ENCODE measurements at places on chromosomes 4 and X. TPM values are rescaled to one million over a fixed set of nuclear protein-coding genes. Genes with fewer than 3 reads are reported as not detected.
A peak's percentile ranks its signal among the peaks of the same experiment; 100 is the strongest.

DNA sequence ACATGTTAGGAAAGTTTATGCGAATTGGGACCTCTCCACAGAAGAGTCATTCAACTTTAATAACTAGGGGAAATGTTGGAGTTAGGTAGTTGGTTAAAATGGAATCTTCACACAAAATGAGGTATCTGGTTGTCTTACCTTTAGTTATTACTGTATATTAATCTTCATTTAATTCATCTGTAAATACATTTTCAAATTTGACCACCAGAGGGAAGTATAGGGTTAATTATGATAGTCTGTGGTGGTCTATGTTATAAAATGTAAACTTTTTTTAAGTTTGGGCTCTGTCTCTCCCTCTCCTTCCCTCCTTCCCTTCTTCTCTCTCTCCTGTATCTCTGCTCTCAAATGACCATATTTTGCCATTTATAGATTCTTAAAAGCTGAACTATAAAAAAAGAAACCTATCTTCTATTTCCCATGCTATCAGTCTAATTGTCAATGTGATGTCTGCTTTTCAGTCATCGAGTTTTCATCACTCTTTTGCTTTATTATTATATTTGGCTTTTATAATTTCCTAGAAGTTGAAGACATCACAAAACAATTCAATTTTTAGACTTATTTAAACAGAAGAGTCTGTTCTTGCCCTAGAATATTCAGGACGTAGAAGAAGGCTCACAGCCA is 49.8 kb downstream of the TMEM144 start:
- DNase-seq: no peak

GRCh38 chrX:23890933-23891332 is 16.8 kb downstream of the APOO start:
- no peak for DNase-seq

DNA sequence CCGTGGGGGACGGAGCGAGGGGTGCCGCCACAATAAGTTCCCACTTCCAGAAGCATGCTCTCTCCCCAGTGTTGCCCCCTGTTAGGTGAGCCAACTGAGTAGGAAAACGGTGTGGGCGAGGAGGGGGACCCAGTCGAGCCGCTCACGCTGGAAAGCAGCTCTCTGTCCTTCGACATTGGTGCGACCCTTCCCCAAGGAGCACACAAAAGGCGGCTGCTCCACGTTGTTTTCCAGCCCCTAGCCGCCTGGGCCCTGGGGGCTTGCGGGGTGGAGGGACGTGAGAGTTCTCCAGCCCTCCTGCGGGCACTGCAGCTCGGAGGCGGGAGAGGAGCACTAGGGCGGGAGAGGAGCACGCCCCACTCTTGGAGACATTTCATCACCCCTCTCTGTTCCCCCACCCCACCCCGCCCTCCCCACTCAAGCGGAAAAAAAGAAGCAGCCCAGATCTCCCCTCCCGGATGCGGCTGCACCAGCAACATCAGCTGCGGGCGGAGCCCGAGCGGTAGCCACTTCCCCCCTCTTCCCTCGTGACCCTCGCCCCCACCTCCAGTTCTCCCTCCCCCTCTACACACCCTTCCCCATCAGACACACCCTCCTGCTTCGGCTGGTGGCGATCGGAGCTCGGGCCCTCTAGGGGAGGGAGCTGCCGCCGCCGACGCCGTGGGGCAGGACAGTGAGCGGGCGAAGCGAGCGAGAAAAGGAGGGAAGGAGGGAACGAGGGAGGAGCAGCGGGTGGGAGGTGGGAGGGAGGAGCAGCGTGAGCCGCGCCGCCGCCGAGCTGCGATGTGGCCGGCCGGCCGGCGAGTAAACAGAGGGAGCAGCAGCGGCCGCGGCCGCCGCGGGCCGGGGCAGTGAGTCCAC is at the start of gene DOCK11:
Gene DOCK11 (plus strand): TSS at position 755 of the 861 bp plus-strand sequence. CDS start 157 bp downstream, outside the sequence.
- DNase-seq: peak; percentile 36

TAF7L gene
- not detected for total RNA-seq

- no peak for DNase-seq
Measured at GRCh38 chrX:38798956-38799355, 2.3 kb upstream of the MID1IP1 start.

GRCh38 chrX:123277347-123277746 is 93.3 kb downstream of the GRIA3 start:
- no peak for DNase-seq

GRCh38 chr4:144954230-144954629 is 143.8 kb downstream of the ANAPC10 start:
- no peak for DNase-seq

- DNase-seq: no peak
Measured at GRCh38 chr4:1213336-1213995, 35.5 kb downstream of the CTBP1 start.

Measured in cerebellum (tissue), 4 donors.